Smooth muscle cell of the umbilical artery (primary cell): ENCODE measurements at places on chromosomes 3 and 15. TPM values are rescaled to one million over a fixed set of nuclear protein-coding genes. Genes with fewer than 3 reads are reported as not detected.

RETNLB gene
- not detected in 2 replicates for total RNA-seq

PRKCD gene
- total RNA-seq: 1.8 and 6.6 TPM in 2 replicates

KCNH8 gene
- under 0.01 TPM in 1 of 2 replicates, not detected in the other for total RNA-seq

MASP1 gene
- total RNA-seq: 8.5 and 25.5 TPM in 2 replicates

TM4SF4 gene
- not detected in 2 replicates for total RNA-seq

SCN5A gene
- total RNA-seq: 0.30 and 1.4 TPM in 2 replicates

TMCO5A gene
- not detected in 2 replicates for total RNA-seq

ATP13A5 gene
- total RNA-seq: not detected in 2 replicates

LRRC31 gene
- not detected in 2 replicates for total RNA-seq

GOLGA8R gene
- total RNA-seq: 1.2 and 3.3 TPM in 2 replicates

GNAT1 gene
- total RNA-seq: not detected in 2 replicates

HIGD2B gene
- total RNA-seq: not detected in 2 replicates

ZNF660 gene
- total RNA-seq: 2.2 and 4.2 TPM in 2 replicates

RLBP1 gene
- total RNA-seq: not detected in 2 replicates

SLC9C1 gene
- total RNA-seq: 0.30 and 0.37 TPM in 2 replicates
